NCI-H187 (cell line): ENCODE measurements at places on chromosomes 3 and 15.

DNA sequence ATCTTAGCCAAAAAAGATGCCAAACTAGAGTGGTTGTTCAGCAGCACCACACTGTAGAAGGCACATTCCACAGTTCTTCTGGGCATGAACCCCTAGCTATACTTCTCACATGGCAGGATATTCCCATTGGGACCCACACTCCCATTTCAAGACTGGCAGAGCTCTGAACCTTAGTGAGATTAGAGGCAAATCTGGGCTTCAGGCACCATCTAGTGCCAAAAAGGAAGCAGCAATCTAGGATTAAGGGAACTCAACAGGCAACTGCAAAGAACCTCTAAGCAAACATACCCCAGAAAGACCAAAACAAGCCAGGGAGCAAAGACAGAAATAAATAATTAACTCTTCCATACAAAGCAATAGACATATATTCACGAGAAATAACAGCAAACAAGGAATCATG, 66.2 kb downstream of the TAFA4 start:
- no peak for DNase-seq

GRCh38 chr3:123489400-123490004, 40.6 kb upstream of the ADCY5 start:
- peak; percentile 11 for DNase-seq

DNA sequence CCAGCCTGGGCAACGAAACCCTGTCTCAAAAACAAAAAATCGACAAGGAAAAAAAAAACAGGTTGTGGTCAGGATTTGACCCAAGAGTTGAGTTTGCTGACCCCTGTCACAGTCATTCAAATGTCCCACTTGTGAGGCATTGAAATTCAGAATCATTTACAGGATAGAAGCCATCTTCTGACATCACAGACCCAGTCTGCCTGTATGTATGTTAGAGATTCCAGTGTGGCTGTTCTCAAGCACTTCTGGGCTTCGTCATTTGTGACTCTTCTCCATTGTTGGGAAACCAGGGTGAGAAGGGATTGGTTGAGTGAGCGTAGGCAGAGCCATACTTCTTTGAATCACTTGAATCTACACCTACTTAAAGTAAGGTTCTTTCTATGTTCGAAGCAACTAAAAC, 57.1 kb downstream of the LMLN start:
- no peak for DNase-seq

DNA sequence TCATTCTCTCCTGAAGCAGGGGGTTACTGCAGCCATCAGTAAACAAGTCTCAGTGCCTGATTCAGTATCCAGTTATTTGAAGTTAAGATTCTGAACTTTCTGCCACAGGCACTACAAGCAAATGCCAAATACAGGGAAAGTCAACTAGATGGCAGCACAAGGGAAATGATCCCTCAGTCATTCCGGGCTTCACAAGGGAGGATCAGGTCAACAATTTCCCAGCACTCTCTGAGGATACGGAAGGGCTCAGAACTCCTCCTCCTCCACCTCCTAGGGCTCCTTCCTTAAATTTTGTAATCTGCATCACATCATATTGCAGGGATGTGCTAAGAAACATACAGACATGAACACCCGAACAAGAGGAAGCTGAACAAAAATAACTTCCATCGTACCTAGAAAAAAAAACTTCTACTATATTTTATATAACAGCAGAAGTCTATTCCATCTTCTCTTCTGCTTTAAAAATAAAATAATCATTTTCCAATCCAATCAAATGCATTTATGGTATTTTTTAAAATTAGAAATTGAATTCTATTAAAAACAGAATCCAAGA, 187.1 kb downstream of the FMN1 start:
- DNase-seq, result no peak

- DNase-seq, result no peak
Observed at GRCh38 chr3:31481697-31482096, 51.0 kb upstream of the STT3B start.

DNA sequence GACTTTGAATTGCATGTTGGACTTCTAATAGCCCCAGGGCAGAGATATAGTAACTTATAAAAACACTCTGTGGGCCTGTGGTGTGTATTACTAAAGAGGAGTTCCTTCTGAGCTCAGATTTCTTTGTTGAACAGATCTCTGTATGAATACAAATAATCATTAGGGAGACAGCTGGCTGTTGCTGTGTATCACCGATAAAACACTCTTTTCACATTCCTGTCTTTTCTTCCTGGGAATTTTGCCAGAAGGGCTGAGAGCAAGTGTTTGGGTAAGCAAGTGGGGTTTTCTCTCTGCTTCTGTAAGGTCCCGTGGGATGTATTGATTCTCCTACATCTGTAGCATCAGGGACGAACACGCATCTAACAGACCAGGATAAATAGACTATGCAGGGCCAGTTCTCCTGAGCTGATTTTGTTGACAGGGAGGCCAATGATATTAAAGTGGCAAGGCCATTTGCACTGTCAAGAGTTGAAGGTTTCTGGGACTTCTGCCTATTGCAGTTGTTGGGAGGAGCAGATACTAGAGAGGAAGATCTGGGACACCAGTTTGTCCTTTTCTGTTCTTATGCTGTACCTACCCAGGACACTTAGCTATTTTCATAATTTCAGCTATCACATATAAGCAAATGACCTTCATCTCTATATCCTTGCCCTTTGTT, 225.9 kb upstream of the CD96 start:
- DNase-seq, result no peak

- DNase-seq, result no peak
Observed at GRCh38 chr15:86183596-86184491, 104.2 kb downstream of the AGBL1 start.

GRCh38 chr3:168077091-168077490, 18.6 kb downstream of the GOLIM4 start:
- no peak for DNase-seq

DNA sequence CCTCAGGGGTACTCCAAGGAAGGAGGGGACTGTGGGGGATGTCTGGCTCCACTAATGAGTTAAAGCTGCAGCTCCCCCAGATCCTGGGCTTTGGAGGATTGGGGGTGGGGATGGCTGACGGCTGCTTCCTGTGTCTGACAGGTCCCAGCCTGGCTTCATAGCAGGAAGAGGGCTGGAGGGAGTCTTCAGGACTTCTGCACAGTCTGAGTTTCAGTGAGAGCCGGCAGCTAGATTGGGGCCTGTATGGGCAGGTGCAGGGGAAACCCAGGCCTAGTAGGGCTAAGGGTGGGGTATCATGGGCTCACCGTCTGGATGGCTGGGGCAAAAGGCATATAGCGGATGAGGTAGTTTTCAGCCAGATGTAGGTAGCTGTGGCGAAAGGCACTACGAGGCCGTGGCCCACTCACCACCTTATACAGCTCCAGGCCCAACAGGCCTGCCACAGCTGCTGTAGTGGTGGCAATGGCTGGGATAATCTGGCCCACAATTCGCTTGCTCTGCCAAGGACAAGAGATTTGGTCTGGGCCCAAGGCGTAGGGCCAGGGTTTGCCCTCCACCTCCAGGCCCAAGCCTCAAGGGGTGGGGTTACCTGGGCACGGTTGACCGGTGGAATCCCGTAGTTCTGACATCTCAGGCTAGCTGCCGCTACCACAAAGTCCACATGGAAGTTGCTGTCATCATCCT, 4.5 kb downstream of the INKA1 start:
- DNase-seq, result no peak

GRCh38 chr3:145801696-145802095, 359.3 kb downstream of the PLOD2 start:
- DNase-seq, result no peak

GRCh38 chr3:178392511-178392926, 143.7 kb upstream of the KCNMB2 start:
- no peak for DNase-seq

GRCh38 chr3:97940034-97940433, 32.2 kb downstream of the RIOX2 start:
- DNase-seq, result no peak

DNA sequence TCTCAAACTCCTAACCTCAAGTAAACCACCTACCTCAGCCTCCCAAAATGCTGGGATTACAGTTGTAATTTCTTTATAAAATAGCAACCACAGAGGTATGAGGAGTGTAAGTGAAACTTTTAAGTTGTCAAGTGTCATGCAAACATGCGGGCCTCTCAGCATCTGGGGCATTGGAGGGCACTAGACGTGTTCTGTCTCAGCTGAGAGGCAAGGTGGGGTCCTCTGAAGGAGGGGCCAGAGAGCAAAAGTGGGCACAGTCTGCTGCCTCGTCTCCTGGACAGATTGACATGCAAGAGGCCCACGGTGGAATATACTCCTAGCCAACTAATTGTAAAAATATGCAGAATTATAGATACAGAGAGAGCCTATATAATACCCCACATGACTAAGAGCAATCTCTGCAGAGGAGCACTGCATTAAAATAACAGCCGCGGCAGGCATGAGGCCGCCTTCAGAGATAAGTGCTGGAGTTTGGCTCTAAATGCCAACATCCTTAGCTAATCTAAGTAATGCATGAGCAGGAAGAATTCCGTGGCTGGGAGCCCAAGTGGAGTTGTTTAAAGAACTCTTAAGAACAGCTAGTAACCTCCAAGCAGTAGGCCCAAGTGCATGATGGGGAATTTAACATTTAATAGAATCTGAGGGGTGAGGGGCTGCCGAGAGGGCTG, 87.8 kb upstream of the RNU6-1 start:
- DNase-seq, result no peak

GRCh38 chr3:63976161-63976871, 47.0 kb downstream of the PSMD6 start:
- DNase-seq, result no peak

- no peak for DNase-seq
Observed at GRCh38 chr15:29692527-29692926, 129.7 kb downstream of the TJP1 start.
